ENCODE measurements at places on chromosomes 7 and 10. TPM values are rescaled to one million over a fixed set of nuclear protein-coding genes. Genes with fewer than 3 reads are reported as not detected.

Gene ZP3
- total RNA-seq: 12.3 TPM

Gene PROSER2
- 65.7 TPM for total RNA-seq

Gene PTPN20
- 19.3 TPM for total RNA-seq

Gene RARRES2
- total RNA-seq: 0.17 TPM

Gene SPDYE16
- not detected for total RNA-seq

Gene CDHR1
- total RNA-seq: 27.4 TPM

Gene MYH16
- 1.7 TPM for total RNA-seq
